A549 (cell line): ENCODE measurements at places on chromosomes 3 and 15. TPM values are rescaled to one million over a fixed set of nuclear protein-coding genes. Genes with fewer than 3 reads are reported as not detected.

The FRMD4B gene
- polyA plus RNA-seq, result 0.47 to 0.92 TPM (median 0.57 TPM) in 3 replicates

The CFAP100 gene
- polyA plus RNA-seq, result not detected in 3 replicates

The RTP1 gene
- not detected in 3 replicates for polyA plus RNA-seq

The GPD1L gene
- 13.3 to 15.6 TPM (median 13.6 TPM) in 3 replicates for polyA plus RNA-seq

The PRTG gene
- 5.5 to 5.9 TPM (median 5.6 TPM) in 3 replicates for polyA plus RNA-seq

GRCh38 chr3:170258105-170258487, 35.9 kb downstream of the PRKCI start:
- DNase-seq, result no peak

GRCh38 chr3:182782149-182782548, 11.2 kb upstream of the ATP11B start:
- no peak for DNase-seq

GRCh38 chr3:59446775-59447465, 397.1 kb upstream of the CFAP20DC start:
- DNase-seq, result no peak

- no peak for DNase-seq
Measured at GRCh38 chr3:95277613-95278012, 1214.8 kb downstream of the NSUN3 start.

DNA sequence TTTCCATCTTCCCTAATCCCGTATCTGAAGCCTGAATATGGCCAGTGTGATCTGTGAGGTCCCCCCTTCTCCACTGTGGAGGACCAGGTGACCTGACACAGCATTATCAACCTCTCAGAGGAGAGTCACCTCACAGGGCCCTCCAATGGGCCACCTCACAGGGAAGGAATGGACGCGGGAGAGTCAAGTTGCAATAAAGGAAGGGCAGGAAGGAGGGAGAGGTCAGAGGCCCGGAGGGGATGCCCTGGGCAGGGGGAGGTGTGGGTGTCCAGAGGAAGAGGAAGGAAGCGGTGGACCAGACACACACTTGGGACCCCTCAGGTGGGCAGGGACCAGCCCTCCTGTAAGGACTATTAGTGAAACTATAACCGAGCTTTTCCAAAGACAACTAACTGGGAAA, 14.6 kb upstream of the LRRC15 start:
- no peak for DNase-seq

- DNase-seq, result no peak
Measured at GRCh38 chr3:136396916-136397315, 146.8 kb downstream of the PCCB start.

DNA sequence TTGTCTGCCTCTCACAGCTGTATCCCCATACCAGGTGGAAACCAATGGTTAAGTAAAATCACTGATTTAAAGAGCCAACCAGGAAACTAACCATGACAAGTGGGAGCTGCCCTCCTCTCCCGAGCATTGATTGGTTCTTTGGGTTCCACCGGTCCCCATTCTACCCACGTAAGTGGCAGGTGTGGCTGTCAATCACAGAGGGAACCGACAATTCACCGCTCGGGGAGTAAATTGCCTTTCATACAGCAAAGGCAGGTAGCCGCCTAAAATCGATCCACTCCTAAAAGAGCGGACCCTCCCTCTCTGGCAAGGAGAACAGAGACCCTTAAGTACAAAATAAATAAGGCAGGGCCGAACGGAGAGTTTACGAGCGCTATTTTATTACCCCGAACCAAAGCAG, 1.2 kb downstream of the ERC2 start:
- DNase-seq, result peak; percentile 66

- DNase-seq, result no peak
Measured at GRCh38 chr15:91861223-91861622, 7.7 kb downstream of the SLCO3A1 start.

DNA sequence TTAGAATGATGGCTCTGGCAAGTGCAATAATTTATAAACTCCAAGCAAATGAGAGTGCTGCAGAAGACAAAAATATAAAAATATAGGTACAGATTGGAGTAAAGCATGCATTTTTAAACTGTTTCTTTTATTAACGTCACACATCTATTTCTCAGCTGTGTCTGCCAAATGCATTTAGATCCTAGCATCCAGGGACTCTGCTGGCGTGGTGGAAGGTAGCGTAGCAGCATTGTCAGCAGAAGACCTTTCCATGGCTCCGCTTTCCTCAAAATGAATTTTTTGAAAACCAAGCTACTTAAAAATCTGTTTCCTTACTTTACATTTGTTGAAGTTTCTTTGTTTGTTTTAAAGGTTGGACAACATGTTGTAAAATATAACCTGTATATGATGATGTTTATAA, 16.3 kb upstream of the ATP10A start:
- DNase-seq, result no peak

DNA sequence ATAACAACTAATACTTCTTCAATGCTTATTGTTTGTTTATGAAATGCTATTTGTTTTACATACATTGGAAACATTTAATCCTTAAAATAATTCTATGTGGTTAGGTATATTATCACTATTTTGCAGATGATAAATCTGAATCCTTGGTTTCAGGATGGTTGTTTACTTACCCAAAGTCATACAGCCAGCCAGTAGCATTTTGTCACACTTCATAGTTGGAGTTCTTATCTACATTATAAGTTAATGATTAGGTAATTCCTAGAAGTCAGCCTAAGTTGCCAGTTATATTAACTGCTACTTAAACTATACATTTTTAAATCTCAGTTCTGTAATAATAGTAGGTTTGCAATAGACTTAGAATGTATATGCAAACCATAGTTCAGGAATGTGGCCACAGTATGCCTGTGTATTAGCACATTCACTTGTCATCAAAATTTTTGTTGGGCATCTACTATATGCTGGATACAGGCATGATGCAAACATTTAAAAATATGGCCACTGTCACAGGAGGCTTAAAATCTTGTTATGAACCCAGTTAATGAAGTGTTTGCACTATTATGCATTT, 187.9 kb downstream of the UBE2E2 start:
- DNase-seq, result no peak

DNA sequence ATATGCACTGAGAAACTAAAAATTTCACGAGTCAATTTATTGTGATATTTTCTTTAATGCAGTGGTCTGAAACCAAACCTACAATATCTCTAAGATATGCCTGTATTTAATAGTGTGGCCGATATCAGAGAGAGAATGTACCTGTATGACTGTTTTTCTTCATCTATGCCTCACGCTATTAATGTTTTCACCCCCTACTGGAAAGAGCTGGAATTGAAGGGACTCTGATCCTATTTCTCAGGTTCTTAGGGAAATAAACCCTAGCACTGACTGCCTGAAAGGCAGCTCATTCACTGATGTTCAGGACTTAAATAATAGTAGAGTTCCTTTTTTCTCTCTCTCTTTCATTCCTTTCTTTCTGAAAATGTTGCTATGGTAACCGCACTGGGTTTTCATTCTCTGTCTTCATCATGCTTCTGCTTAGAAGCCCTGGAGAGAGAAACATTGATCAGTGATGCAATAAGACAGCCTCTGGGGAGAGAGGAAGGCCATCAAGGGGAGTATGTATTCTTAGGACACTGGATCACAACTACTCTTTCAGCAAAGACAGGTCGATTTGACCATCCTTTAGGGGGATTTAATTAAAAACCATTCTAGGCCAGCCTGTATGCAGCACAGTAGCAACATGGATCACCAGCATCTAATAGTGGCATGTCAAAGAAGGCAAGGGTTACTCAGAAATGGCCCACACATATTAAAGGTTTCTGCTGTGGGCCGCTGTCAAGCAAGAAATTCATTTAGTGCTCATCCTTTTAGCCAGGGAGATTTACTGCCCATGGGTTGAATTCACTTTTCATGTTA, 1135.7 kb downstream of the IGSF11 start:
- DNase-seq, result no peak

DNA sequence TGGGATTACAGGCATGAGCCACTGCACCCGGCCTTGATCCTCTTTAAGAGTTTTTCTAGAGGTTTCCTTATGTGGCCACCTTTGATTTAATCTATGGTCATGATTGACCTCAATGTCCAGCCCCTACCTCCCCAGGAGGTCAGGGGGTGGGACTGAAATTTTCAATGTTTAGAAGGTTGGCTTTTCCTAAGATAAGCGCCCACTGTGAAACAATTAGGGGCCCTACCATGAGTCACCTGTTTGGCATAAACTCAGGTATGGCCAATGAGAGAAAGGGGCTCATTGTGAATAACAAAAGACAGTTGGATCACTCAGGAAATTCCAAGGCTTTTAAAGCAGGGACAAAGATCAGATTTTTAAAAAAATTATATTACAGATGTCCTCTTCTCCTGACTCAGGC, 51.1 kb downstream of the ZBTB11 start:
- no peak for DNase-seq

DNA sequence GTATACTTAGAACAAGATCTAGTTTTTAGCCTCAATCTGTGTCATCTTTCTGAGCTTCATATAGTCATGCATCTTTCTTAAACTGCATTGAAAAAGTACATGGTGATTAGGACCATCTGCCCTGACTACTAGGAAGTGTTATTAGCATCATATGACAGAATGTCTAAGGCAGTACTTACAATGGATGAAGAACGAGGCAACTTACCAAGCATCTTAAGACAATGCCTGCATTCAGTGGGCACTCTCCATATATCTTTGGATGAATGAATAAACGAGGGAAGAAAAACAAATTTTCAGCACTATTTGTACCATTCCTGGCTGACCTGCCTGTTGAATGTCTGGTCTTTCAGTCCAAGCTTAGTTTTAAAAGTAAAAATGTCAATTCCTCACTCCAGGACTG, 185.4 kb upstream of the EPHA3 start:
- no peak for DNase-seq
